Neural progenitor cell (in vitro differentiated cells): ENCODE measurements at places on chromosomes 6 and 20.
A peak's percentile ranks its signal among the peaks of the same experiment; 100 is the strongest.

GRCh38 chr6:44404022-44404714, 16.7 kb downstream of the CDC5L start:
- DNase-seq, result no peak

DNA sequence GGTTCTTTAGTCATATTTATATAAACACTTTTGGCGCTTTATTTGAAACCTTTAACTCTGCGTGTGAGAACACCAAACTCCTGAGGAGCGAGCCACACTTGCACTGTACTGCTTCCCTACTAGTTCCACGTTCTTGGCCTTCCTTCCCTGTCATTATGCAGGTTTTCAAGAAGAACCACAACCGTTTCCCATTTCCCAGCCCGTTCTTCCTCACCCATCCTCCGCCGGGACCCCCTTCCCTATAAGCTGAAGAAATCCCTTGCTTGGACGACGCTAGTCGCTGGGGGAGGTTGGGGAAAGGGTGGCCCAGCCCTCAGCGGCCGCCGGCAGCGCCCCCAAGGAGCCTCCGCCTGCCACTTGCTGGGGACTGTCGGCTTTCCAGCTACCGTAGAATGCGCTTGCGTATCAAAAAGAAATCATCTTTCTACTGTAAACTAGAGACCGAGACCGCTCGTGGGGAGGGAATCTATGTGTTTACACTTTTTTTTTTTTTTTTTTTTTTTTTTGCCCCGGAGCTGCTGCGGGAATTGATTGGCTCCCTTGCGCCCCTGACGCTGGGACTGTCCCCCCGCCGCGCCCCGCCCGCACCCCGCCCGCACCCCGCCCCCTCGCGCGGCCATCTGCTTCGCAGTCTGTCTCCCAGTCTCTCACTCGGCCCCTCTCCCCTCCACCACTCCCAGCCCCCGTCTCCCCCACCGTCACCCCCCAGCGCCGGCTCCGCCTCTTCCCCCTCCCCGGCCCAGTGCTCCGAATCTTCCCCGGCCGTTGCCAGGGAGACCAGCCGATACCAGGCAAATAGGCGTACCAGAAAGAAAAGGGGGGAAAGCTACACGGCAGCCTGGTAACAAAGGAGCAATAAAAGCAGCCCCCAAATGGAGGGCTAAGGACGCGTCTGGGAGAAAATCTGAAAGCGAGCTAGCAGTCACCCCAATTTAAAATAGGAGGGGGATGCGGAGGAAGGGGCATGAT, 2.3 kb upstream of the MARCKS start:
- peak; percentile 94 for DNase-seq

GRCh38 chr6:3347247-3347646, 88.5 kb downstream of the PSMG4 start:
- no peak for DNase-seq

- DNase-seq, result peak; percentile 69
Observed at GRCh38 chr20:61569825-61570224, 317.8 kb downstream of the CDH4 start.

GRCh38 chr6:134553936-134554335, 236.0 kb upstream of the SGK1 start:
- no peak for DNase-seq
